ENCODE measurements at places on chromosomes 12 and 14.

DNA sequence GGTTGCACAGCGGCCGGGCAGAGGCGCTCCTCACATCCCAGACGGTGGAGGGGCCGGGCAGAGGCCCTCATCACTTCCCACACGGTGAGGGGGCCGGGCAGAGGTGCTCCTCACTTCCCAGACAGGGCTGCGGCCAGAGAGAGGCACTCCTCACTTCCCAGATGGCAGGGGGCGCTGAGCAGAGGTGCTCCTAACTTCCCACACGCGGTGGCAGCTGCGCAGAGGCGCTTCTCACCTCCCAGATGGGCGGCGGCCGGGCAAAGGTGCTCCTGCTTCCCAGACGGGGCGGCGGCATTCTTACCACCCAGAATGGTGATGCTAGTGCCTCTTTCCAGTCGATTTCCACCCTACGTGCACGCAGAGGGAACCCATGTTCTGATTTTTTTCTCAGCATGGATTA, 304.4 kb downstream of the RGS6 start:
- DNase-seq, result no peak

DNA sequence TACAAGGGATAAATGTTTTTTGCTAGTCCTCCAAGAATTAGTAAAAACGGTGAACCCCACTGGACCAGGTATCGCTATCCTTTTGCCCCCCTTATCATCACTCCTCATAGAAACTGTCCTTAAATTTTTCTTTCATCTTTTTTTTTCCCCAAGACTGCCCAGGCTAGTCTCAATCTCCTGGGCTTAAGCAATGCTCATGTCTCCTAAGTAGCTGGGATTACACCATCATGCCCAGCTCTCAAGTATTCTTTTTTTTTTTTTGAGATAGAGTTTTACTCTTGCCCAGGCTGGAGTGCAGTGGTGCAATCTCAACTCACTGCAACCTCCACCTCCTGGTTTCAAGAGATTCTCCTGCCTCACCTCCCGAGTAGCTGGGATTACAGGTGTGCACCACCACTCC, 9.7 kb downstream of the IRF2BPL start:
- no peak for DNase-seq

DNA sequence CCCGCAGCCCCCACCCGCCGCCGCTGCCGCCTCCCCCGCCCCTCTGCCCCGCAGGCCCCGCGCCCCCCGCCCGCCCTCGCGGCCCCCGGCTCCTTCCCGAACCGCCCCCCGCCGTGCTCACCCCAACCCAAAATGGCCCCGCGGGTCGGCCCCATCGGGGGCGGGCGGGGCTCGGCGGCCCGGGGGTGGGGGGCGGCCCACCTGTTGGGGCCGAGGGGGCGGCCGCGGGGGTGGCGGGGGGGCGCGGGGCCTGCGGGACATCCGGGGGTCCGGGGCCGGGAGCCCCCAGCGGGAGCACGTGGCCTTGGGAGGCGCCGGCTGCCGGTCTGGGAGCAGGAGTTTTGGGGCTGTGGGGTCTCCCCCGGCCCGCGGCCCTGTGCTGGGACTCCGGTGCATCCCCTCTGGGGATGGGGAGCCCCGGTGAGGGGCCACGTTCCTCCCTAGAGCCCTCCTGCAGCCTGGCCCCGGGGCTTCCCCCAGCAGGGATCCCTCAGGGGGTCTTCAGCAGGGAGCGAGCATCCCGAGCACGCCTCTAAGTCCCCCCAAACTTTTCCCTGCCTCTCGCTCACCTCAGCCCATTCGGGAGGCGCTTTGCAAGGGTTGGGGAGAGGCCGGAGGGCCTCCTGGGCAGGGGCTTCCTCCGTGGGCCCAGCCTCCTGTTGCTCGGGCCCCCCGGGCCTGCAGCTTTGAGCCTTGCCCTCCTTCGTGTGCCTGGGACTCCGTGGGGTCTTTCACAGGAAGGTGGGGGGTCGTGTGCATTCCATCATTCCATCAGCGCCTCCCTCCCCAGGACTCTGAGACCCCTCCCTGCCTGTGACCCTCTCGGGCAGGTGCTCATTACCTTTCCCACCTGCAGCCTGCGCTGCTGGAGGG, 710 bp downstream of the MTA1 start:
- DNase-seq, result no peak

GRCh38 chr12:48423171-48423570, 49.2 kb upstream of the ANP32D start:
- no peak for DNase-seq

DNA sequence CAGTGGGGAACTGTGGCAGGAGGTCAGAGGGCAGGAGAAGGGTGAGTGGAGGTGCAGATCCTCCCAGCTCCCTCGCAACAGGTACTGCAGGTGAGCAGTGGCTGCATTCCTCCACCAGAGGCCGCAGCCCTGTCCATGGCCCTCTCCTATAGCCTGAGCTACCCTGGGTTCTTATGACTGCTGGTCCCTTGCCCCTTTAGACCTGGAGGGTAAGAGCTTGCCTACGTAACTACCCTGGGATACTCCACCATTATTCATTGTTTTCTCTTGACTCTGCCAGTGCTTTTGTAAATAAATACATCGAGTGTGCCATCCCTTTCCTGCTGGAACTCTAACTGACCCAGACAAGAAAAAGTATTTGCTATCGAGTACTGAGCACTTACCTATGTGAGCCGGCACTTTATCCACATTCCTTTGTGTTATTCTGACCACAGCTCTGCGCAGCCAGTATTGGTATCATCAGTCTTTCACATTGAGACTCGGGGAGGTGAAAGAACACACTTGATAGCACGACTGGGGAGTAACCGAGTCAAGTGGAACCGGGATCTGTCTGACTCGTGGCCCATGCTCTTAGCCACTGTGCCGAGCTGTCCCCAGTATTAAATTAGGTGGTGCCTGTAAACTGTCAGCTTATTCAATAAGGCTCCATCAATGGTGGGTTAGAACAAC, 38.5 kb downstream of the LTBP2 start:
- DNase-seq, result no peak

GRCh38 chr12:63086149-63086915, 64.7 kb downstream of the AVPR1A start:
- DNase-seq, result no peak

DNA sequence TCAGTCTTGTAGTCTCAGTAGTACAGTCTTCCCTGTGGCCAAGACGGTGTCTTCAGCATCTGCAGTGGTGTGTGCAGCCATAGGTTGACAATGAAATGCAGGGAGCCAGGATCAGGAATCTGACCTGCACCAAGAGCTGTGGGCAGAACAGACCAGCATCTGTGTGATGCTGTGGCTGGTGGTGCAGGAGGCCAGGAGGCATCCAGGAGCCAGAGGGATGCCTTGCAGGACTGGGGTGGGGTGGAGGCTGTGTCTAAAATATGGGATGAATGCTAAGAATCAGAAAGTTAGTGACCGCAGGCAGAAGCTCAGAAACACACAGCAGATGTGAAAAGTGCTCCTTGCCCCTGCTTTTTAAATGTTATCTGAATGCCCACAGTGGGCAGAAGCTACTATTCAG, 209.7 kb downstream of the CACNA1C start:
- no peak for DNase-seq

DNA sequence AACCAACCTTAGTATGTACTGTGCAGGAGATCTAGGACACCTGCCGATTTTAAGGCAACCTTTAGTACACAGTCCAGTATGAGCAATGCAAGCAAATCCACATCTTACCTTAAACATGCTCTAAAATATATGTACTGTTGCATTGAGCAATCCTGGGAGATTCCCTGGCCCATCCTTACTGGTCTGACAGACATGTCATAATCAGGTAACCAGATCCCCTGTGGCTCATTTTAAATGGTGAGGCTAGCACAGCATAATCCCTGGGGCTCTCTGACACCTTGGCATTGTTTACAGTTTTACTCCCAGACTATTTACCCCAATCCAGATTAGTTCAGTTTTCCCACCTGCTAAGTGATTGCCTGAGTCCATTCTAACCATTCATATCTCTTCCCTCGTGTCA, 15.1 kb downstream of the BMAL2 start:
- no peak for DNase-seq

GRCh38 chr12:104638218-104638850, 181.6 kb downstream of the CHST11 start:
- no peak for DNase-seq
